ENCODE measurements at places on chromosomes 2 and 18.

DNA sequence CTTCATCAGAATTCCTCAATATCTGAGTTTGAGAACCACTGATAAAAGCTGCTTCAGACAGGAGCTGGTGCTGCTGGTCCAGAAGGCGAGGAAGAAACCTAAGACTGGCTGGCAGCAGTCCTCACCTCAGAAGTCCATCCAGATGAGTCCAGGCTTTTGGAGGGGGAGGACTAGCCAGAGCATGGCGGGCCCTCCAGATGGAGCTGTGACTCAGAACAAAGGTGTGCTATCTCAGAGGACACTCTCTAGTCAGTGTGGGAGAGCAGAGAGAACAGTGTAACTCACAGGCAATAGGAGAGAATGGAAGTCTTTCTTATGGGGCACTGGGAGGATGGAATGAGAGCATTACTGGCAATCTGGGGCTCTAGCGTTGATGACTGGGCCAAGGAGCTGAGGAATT is 191.4 kb downstream of the NYAP2 start:
- no peak for DNase-seq

- no peak for DNase-seq
These were observed 5.4 kb upstream of the RNASEH1 start for GRCh38 chr2:3563521-3563976.

DNA sequence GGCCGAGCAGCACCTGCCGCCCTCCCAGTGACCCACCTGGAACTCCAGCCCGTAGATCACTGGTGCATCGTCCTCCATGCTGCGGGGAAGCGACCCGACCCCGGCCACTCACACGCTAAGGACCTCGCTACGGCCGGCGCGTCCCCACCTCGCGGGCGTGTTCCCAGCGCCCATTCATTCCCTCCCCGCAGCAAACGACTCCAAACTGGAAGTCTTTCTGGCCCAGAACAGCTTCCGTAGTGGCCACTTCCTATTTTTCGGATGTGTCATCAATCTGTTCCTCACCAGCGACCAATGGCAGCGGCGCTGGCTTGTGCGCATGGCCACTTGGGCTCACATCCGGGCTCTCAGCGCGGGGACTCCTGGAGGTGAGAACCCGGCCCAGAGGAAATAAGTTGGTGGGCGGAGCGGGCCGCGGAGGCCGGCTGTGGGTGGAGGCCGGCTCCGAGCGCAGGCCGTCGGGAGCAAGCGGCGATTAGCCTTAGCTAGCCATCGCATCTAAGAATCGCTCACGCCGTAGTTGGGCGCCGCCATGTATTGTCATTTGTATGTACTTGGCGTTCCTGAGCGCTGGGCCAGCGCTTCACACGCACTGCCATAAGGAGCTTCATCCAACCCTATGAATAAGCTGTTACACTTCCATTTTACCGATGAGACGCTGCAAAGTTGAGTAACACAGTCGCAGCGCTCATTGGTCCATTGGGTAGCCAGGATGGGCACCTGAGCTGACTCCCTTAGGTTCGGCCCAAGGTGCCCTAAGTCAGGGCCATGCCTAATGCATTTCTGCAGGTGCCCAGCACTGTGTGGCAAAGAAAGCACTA is at the start of gene EIPR1:
Gene EIPR1, minus strand, starts transcription at position 207 of the 821 bp plus-strand sequence. Its CDS starts 129 bp downstream, at position 78.
- peak; percentile 99 for DNase-seq

DNA sequence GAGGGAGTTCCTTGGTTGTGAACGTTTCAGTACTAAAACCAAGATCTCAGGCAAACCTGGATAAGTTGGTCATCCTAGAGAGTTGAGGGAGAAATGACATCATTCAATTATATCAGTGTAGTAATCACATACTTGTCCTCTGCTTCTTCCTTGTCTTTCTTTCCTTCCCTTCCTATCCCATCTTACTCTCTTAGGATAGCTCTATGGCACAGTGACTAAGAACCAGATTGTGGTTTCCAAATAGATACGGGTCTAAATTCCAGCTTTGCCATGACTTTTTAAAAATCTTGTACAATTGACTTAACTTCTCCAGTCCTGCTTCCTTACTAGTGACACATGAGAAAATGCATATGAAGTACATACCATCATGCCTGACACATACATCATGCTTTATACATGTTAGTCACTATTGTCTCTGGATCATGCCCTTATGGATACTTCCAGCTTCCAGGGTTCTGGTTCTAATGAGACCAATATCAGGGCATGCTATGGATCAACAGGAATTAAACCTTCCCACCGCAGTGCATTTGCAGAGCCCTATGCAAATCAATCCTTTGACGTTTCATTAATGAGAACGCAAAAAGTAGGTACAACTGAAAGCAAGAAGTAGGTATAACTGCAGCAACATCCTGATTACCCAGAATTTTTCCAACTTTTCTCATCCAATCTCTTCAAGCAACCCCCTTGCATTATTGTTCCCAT is 168.0 kb upstream of the KLF7 start:
- DNase-seq, result peak; percentile 64

GRCh38 chr2:9980520-9980919 is 29.0 kb downstream of the GRHL1 start:
- DNase-seq, result no peak

DNA sequence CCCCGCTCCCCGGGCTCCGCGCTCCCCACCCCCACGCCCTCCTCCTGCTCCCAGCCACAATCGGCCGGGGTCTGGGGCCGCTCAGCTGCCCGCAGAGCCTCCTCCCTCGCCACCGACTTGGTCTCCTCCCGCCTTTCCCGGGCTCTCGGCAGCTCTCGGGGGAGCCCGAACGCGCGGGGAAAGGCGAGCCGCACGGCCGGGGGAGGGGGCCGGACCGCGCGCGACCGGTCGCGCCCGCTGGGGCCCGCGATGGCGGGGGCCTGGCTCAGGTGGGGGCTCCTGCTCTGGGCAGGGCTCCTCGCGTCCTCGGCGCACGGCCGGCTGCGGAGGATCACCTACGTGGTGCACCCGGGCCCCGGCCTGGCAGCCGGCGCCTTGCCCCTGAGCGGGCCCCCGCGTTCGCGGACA is 327 bp downstream of the LTBP1 start:
- no peak for DNase-seq

GRCh38 chr2:156586621-156587020 is 150.4 kb downstream of the GPD2 start:
- DNase-seq, result no peak

DNA sequence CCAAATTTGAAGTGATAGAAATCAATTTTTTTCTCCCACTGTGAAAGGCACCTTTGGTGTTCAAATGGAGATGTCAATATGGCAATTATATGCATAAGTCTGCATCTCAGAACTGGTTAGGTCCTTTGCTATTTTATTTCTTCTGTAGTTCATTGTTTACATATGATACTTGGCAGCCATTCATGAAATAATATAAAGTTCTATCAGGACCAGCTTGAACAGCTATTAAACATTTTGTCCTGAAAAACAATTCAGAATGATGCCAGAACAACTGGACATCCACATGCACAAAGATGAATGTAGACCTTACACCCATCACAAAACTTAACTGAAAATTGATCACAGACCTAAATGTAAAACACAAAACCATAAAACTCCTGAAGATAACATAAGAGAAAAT is 41.8 kb upstream of the ARHGAP28 start:
- DNase-seq, result no peak

DNA sequence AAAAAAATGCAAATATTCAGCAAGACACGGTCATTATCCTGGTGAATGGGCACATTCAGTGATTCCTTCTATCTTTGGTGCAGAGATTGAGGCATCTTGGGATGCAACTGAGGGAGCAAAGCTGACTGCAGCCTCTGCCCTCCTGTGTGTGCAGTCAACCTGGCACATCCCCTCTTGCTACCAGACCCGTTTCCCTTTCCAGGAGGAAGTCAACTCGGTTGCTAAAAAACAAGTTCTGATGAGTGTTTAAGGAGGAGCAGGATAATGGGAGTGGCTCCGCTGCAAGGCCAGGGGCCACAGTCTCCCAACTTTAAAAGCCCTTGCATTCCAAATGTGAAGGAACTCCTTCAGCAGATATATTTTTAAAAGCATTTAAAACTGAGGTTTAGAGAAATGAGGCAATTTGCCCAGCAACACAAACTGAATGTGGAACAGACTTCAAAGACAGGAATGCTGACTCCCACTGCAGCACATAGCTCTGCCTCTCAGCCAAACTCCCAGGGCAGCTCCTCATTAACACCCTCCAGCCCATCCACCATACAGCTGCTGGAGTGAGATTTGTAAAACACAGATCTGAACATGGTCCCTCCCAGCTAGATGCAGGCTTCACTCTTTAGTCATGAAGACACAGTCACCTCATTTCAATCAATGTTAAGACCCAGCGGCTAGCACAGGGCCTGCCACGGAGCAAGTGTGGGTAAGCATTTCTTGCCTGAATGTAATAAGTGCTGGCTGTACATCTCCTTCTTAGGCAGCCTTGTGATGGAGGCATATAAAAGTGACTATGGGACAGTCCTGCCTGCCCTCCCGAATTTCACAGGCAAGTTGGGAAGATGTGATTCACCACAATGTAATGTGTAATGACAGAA is 54.3 kb downstream of the VSNL1 start:
- no peak for DNase-seq

DNA sequence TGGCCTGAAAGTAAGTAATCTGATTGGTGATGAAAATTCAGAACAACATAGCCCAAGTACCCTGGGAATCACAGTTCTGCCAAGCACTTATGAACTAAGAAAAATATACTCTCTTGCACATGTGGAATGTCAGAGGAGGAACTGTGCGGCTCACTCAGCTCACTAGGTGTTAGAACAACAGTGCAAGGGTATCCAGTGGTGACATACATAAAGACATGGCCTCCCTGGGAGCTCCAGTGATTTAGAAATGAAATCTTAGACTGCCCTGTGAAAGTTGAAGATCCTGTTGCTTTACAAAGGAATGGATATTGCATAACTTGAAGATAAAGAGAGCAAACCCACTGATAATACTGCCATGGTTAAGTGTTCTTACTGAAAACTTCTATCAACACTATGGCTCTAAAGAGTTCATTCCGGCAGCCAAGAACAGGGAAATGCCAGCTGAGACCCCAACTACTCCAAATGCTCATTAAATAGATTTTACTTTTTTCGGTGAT is 246.2 kb downstream of the ARHGAP15 start:
- DNase-seq, result no peak

DNA sequence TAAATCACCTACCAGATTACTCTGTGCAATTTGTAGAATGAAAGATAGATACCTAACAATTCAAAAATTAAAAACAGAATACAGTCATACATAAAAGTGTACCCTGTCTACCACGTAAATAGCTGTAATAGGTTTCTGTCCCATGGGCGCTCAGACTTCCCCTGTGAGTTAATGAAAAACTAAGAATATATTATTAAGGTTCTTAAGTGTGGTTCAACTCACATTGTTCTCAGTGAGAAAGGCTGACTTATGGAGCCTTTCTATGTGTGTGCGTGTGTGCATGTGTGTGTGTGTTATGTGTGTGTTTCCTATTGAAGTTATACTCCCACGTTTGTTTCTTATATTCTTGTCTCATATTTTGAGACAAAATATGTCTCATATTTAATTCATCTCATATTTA is 114.6 kb upstream of the CD302 start:
- no peak for DNase-seq

GRCh38 chr2:220574038-220574437 is 946.6 kb downstream of the SLC4A3 start:
- no peak for DNase-seq

DNA sequence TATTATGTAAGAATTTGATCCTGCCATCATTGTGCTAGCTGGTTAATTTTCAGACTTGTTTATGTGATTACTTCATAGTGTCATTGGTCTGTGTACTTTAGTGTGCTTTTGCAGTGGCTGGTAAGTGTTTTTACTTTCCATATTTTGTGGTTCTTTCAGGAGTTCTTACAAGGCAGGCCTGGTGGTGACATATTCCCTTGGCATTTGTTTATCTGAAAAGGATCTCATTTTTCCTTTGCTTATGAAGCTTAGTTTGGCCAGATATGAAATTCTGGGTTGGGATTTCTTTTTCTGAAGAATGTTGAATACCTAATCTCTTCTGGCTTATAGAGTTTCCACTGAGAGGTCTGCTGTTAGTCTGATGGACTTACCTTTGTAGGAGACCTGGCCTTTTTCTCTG is 72.8 kb upstream of the MC4R start:
- no peak for DNase-seq

- DNase-seq, result no peak
These were observed 146.3 kb downstream of the TMX3 start for GRCh38 chr18:68568364-68569155.

DNA sequence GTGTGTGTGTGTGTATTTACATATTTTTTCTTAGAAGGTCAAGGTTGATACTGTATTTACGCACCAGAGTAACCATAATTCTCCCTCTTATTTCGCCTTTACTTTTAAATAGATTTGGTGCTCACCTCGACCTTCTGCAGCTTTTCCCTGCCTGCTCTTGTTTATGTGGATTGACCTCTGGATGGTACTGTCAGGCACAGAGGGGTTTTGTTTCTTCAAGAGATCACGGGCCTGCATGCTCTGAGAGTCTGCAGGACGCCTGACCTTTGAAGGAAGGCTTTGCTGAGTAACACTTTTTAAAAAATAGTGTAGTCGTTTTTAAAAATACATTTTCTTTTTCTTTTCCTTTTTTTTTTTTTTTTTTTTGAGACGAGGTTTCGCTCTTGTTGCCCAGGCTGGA is 18.1 kb upstream of the EFHD1 start:
- DNase-seq, result no peak

GRCh38 chr2:168494190-168494711 is 38.2 kb downstream of the CERS6 start:
- DNase-seq, result peak; percentile 33

DNA sequence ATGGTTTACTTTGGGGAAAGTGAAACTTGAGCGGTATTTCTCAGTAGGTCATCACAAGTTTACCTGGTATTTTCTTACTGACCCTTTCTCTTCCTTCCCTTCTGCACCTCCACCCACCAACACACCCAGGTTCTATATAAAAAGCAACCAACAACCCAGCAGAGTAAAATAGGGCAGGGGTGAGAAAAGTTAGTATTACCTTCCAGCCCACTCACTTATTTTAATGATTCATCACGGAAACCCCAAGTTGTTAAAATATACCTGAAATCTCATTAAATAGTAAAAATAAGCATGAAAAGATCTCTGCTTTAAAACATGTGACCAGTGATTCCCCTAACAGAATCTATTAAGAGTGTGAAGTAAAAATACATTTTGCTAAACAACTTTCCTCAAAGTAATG is 306.1 kb downstream of the ZEB2 start:
- DNase-seq, result no peak

- no peak for DNase-seq
These were observed 90.3 kb downstream of the STK39 start for GRCh38 chr2:168157070-168157469.

DNA sequence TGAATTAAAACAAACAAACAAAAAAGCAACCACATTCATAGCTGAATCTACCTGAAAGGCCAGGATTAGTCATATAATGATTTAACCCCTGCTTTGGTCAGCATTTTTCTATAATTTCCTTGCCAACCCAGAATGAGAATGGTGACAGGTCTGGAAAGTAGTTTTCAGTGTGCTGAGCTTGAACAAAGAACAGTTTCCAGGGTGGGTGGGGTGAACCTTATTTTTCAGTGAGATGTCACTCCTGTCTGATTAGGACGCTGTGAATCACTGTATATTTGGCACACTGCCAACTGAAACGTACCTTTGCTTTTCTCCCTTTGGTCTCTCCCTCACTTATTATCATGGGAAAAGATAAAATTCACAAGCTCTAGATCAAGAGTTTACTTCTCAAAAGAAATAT is 35.0 kb upstream of the DSC1 start:
- DNase-seq, result no peak

GRCh38 chr2:147082850-147083522 is 761.8 kb upstream of the ACVR2A start:
- DNase-seq, result peak; percentile 60
